ENCODE measurements at places on chromosomes 1 and 21. TPM values are rescaled to one million over a fixed set of nuclear protein-coding genes. Genes with fewer than 3 reads are reported as not detected.

GRCh38 chr1:203440771-203441170, 34.8 kb upstream of the PRELP start:
- no peaks in the 10 kb centered on the region for H3K36me3 ChIP-seq
- peak overlapping the region; percentile 11 for H3K27ac ChIP-seq
- H3K27me3 ChIP-seq: no peaks in the 10 kb centered on the region
- no peak overlapping the region for H3K4me3 ChIP-seq

- peaks cover 35% of the 10 kb centered on the region for H3K4me1 ChIP-seq
- peak; percentile 95 for DNase-seq
- H3K4me3 ChIP-seq: peak overlapping the region; percentile 55
- H3K27ac ChIP-seq: peak overlapping the region; percentile 20
These were observed 19.3 kb upstream of the SAMD11 start for GRCh38 chr1:904310-904950.

- no peak for DNase-seq
- H3K27me3 ChIP-seq: no peaks in the 10 kb centered on the region
- no peak overlapping the region for H3K4me3 ChIP-seq
These were observed 1765.9 kb downstream of the PLA2G4A start for GRCh38 chr1:188594542-188595235.

DNA sequence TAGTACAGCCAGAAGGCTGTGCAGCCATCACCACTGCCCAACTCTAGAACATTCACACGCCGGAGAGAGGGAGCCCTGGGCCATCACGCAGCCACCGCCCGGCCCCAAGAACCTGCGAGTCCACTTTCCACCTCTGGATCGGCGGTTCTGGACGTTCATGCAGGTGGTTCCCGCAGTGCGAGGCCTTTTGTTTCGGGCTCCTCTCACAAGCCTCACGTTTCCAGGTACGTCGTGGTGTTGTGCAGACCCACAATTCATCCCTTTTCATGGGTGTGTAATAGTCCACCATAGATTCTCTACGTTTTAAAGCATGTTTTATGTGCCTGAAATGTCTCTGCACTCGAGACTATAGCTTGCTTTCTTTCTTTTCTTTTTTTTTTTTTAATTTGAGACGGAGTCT, 23.6 kb downstream of the COL18A1 start:
- no peak overlapping the region for H3K27ac ChIP-seq
- H3K4me1 ChIP-seq: peaks cover 53% of the 10 kb centered on the region
- H3K4me3 ChIP-seq: no peak overlapping the region

GRCh38 chr1:205421798-205422197, at the start of gene LEMD1:
TSS of gene LEMD1 (minus strand) at chr1:205422056. CDS start at chr1:205420536, 1,520 bp downstream.
- H3K4me3 ChIP-seq: no peak within 1 kb of the TSS
- no peaks in the 10 kb centered on the region for H3K36me3 ChIP-seq
- no peaks in the 10 kb centered on the region for H3K4me1 ChIP-seq
- DNase-seq: no peak
- H3K27me3 ChIP-seq: peaks cover 16% of the 10 kb centered on the region

CCDC181 gene
- 0.99 TPM for total RNA-seq

BMP8A gene
- total RNA-seq: 1.8 TPM

TGFBR3 gene
- total RNA-seq: 262 TPM

- peaks cover 20% of the 10 kb centered on the region for H3K4me1 ChIP-seq
- H3K36me3 ChIP-seq: no peaks in the 10 kb centered on the region
- peaks cover 13% of the 10 kb centered on the region for H3K27me3 ChIP-seq
- DNase-seq: no peak
These were observed 4.7 kb downstream of the CPLANE2 start for GRCh38 chr1:16232316-16232710.

LRRN2 gene
- total RNA-seq: 3.6 TPM

DNA sequence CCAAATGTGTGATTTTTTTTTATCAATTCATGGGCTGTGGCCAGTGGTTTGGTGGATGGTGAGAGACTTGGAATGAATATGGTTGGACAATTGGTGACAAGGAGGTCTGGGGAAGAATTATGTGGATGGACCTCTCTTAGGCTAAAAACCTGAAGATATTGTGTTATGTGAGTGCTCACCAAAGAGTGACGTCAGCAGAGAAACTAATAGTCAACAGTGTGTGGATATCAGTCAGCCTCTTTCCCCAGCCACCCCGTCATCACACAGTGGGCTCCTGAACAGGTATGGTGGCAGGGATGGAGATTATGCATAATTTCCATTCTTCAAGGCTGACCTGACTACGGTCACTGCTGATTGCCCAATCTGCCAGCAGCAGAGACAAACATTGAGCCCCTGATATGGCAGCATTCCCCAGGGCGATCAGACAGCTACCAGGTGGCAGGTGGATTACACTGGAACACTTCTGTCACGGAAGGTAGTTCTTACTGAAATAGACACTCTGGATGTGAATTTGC, 9.2 kb upstream of the OR2G2 start:
- no peak for DNase-seq
- H3K27ac ChIP-seq: no peak overlapping the region
- no peaks in the 10 kb centered on the region for H3K36me3 ChIP-seq
- H3K4me3 ChIP-seq: no peak overlapping the region
- H3K27me3 ChIP-seq: no peaks in the 10 kb centered on the region
- no peaks in the 10 kb centered on the region for H3K4me1 ChIP-seq
